ENCODE measurements at places on chromosomes 7 and 10.

- DNase-seq: no peak
Measured at GRCh38 chr10:15361131-15361530, 10.0 kb downstream of the FAM171A1 start.

- no peak for DNase-seq
Measured at GRCh38 chr7:36262309-36263094, 109.4 kb downstream of the EEPD1 start.

DNA sequence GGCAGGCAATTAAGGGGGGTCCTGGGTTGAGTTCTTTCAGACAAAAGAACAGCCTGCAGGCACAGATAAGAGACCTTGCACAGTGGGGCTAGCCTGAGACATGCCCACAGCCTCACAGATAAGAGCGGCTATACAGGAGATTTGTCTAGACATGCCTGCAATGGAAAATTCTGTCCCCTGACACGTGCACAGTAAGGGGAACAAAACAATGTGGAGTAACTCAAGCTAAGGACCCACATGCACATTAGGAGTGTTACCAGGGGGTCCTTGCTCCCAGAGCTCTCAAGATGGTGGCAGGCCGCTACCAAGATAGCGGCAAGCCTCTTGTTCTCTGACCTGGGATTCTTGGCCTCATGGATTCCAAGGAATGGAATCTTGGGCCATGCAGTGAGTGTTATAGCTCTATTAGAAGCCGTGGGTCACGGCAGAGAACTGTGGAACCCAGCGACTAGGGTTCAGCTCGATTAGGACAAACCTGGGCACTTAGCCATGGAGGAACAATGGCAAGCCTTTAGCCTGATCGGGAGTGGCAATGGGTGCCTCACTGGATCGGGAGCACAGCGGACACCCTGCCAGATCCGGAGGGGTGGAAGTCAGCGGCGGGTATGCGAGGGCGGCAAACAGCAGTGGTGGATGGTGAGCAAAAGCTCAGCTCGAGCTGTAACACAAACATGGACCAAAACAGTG, 196.9 kb downstream of the CCSER2 start:
- DNase-seq: no peak

DNA sequence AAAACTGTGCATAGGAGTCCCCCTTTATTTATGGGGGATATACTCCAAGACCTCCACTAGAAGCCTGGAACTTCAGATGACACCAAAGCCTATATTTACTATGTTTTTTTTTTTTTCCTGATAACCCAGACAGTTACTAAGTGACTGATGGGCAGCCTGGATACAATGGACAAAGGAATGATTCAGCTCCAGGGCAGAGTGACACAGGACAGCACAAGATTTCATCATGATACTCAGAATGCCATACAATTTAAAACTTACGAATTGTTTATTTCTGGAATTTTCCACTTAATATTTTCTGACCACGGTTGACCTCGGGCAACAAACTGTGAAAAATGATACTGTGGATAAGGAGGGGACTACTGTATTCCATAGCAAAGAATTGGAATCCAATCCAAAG, 843.6 kb downstream of the PCDH15 start:
- no peak for DNase-seq

- no peak for DNase-seq
Measured at GRCh38 chr7:46484906-46485305, 563.8 kb upstream of the IGFBP3 start.

DNA sequence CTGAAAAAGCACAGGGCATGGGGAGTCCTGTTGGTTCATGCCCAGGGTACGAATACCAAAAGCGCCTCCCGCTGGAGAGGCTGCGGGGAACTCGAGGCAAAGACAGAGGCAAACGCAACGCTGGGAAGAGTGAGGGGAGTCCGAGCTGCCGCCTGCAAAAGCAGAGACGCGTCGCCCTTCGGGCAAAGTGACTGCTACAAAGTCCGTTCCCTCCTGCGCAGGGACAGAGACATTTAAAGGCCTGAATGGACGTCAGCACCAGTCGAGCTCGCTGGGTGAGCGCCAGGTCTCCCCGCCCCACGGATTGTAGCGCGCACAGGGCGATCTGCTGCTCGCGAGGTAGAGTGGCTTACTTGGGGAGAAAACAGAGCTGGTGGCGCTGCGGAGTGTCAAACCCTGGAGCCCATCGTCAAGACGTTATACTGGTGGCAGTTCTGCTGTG, 732.8 kb downstream of the ZWINT start:
- DNase-seq: no peak

- DNase-seq: no peak
Measured at GRCh38 chr7:94941844-94942632, 34.6 kb downstream of the PPP1R9A start.

DNA sequence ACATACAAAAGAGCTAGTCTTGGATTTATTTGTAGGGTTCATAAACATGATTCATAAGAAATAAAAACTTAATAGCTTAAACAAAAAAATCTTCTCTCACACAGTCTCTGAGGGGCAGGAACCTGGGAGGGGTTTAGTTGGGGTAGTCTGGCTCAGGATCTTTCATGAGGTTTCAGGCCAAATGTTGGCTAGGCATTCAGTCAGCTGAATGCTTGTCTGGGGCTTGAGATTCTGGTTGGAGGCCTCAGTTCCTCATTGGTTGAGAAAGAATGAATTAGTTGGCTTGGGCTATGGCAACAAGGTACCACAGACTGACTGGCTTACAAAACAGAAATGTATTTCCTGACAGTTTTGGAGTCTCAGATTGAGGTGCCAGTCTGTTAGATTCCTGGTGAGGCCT, 74.3 kb downstream of the ANKRD7 start:
- no peak for DNase-seq

DNA sequence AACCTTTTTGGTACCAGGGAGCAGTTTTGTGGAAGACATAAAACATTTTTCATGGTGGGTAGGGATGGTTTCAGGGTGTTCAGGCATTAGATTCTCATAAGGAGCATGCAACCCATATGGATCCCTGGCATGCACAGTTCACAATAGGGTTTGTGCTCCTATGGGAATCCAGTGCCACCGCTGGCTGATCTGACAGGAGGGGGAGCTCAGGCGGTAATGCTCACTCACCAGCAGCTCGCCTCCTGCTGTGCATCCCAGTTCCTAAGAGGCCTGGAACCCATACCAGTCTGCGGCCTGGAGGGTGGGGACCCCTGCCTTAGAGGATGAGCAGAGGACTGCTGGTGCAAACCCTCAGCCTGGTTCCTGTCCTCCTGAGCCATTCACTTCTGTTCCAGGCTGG, 561.7 kb downstream of the SDK1 start:
- DNase-seq: no peak

DNA sequence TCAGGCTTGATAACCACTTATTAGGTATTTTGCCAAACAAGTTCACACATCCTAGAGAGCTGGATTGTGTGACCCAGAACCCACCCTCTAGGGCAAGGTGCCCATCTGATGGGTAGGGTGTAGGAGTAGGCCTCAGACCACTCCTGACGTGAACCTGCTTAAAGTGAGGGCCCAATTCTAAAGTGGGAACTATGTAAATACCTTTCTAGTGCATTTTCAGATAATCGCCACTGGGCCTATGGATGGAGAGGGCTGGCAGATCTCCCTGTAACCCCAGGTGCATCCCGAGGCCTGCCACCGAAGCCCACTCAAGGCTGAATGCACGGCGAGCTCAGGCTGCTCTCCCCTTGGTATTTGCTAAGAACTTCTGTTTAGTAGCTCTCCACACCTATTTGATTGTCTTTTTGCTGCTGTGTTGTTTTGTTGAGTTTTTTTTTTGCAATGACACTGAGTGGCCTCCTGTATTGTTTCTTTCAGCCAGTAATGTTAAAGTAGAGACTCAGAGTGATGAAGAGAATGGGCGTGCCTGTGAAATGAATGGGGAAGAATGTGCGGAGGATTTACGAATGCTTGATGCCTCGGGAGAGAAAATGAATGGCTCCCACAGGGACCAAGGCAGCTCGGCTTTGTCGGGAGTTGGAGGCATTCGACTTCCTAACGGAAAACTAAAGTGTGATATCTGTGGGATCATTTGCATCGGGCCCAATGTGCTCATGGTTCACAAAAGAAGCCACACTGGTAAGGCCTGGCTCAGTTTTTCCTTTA, 71.7 kb downstream of the IKZF1 start:
- no peak for DNase-seq

GRCh38 chr10:104834580-104834979, 193.5 kb downstream of the SORCS3 start:
- no peak for DNase-seq

DNA sequence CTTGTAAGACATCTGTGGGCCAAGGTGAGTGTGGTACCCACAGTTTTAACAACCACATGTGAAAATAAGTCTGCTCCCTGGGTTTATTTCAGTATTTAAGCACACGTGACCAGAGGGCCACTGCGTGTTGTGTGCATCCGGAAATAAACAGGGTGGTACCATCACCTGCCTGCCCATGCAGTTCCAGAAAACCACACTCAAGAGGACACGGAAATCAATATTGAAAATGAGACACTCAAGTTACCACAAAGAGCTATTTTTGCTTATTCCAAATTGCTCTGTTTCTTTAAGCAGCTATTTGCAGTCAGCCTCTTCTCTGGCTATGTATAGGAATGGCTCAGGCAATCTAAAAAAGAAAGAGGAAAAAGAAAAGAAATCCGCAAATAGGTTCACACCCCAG, 71.8 kb upstream of the LOXL4 start:
- DNase-seq: no peak

GRCh38 chr10:124532106-124532641, 70.6 kb downstream of the LHPP start:
- DNase-seq: no peak

DNA sequence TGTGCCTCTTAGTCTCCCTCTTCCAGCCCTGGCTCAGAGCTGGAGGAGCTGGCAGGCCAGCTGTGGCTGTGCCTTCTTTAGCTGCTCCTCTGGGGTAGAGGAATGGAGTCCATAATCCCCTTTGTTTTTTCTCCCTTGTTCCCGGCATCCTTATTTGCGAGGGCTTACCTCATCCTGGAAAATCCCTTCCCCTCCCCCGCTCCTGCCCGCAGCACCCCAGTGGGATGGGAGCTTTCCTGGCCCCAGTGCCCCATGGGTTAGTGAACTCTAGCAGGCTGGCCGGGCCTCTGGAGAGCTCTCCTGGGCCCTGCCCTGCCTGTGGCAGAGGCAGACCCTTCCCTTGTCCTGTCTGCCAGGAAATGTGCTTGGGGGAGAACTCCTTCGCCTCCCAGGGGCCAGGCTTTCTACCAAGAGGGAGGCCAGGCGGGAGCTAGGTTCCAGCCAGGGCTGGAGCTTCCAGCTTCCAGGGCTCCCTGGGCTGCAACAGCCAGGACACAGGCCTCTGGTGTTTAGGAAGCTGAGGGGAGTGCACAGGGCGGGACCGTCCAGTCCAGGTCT, 16.5 kb upstream of the TRIM8 start:
- no peak for DNase-seq

DNA sequence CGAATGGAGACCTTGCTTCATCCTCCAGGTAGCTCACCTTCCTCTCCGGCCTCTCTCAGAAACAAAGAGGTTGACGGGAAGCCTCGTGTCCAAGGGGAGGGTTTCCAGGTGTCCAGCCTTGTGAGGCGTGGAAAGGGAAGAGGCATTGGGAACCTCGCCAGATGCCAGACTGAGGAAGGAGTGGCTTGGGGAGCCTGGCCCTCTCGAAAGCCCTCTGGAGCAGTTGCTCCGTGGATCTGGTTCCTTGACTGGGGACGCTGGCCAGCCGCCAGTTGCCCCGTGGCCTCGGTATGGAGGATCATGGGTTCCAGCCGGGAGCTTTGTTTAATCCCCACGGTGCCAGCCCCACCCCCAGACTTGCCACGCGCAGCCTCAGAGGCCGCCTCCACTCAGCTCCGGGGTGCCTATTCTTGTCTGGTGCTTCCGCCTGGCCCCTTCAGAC, 30.3 kb upstream of the SUN1 start:
- DNase-seq: no peak

DNA sequence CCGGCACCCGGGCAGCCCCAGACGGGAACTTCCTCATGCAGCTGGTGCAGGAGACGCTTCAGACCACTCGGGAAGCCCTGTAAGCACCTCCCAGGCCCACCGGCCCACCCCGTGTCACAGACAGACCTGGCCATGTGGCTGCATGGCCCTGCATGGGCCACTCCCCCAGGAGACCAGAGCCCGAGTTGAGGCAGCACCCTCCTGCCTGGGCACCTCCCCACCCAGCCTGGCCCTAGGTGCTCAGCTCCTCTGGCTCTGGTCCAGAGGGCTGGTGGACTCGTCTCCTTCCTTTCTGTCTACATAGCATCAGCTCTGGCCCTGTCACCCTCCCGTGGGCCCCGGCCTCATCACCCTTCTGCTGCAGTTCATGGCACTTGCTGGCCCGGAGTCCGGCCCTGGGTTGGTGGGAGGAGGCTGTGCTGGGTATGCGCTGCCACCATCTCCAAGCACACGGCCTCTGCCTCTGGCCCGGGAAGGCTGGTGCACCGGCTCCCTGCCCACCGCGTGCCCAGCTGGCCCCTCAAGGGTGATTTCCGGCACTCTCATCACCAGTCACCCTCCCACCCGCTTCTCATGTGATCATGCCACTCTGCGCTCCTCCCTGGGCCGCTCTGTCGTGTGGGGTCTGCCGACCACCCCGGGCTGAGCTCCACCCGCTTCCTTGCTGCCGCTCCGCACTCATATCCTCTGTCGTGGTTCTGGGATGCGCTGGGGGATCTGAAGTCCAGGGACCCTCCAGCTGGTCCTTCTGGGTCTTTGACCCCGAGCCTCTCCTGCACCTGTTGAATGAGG, 53.1 kb upstream of the DPYSL4 start:
- DNase-seq: no peak

DNA sequence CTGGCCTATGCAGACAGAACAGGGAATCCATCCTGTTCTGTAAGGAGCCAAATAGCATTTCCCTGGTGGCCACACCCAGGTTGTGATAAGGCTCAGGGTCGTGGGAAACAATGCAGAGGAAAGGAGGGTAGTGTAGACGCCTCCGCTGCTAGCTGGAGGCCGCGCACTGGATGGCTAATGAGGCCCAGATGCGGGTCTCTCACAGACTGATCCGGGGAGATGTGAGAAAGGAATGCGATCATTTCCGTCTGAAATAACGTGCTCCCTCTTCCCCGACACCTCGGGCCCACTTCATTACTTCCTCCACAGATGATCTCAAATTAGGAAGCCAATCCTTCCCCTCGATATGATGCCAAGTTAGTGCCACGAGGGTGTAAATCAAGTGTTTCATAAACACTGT, 203.3 kb downstream of the TAX1BP1 start:
- no peak for DNase-seq

DNA sequence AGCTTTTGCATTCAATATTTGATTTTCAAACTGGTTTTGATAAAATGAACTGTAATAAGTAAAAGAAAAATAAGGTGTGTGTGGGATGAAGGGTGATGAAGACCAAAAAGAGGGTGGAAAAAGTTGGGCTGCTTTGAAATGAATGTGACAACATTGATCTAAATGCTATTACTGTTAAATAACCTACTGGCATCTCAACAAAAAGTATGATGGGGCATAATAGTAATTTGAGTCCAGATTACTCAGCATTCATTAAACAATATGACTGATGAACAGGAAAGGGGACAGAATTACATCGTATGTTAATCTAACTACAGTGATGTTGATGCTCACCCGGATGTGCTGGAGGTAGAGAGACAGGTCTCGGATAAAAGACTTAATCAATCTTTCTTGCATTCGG, 112.2 kb downstream of the ABCC2 start:
- DNase-seq: no peak

DNA sequence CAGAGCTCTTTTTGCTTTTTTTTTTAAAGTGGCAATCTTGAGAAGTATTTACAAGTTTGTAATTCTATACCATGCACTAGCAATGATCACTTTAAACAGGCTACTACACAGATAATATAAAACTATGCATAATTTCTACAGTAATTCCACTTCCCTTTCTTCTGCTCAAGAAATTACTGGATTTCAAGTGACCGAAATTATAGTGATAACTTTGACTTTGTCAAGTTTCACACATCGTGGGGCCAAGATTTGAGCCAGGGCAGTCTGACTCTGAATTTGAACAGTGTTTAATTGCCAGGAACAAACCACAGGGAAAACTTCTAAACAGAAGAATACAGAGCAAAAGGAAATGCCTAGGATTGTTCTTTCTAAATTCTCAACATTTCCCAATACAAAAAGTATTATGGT, 288.3 kb upstream of the MKLN1 start:
- no peak for DNase-seq

Measured in GM13976 (cell line).